ENCODE measurements at places on chromosomes 5 and 9.

DNA sequence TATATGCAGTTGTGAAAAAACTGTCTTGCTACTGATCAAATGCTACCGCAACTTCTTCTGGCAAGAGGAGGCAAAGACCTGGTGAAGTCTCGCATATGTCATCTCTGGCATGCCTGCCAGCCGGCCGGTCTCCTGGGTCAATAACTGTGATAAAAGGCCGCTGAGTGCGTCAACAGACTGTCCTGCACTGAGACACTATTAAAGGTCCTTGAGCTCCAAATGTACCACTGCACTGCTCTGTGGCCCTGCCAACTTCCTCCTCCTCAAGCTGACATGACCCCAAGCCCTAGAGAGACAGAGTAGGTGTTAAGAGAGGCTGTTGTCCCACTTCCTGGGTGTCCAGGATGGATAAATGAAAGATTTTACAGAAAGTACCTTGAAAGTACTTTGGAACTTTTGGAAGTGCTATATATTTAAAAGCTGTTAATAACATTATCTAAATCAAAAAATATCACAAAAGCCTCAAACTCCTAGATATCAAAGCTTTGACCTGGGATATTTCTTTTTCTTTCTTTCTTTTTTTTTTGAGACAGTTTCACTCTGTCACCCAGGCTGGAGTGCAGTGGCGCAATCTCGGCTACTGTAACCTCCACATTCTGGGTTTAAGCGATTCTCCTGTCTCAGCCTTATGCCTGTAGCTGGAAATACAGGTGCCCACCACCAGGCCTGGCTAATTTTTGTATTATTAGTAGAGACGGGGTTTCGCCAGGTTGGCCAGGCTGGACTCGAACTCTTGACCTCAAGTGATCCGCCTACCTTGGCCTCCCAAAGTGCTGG is 31.5 kb downstream of the RAPGEF1 start:
- DNase-seq = no peak

DNA sequence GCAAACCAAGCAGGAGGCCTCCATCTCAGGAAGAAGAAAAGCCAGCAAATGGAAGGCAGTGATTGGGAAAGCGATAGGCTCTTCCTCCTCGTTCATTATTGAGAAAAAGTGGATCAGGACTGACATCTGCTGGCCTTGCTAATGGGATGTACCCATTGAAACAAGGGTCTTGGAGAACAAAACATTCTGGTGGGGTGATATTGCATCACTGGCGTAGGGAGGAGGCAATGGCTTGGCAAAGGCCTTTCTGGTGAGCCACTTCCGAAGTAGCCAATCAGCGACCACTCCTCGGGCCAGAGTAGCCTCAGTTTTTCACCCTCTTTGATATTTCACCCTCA is 86.7 kb upstream of the NFIB start:
- DNase-seq = no peak

DNA sequence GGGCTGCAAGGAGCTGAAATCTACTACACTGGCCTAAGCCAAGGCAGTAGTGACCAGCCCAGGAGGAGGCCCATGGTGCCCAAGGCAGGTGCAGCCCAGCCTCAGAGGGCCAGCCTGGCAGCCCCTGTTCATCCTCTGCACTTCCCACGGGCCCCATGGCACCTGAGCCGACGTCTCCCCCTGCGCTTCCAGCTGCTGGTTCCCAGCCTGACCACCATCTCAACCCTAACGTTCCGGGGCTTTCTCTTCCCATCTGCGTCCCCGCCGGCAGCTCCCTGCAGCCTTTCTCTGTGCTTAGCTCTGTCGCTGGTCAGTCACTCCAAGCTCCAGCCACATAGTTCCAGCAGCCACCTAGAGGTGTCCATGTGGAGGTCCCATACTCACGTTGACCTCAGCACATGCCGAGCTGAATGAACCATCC is 105.5 kb upstream of the LMX1B start:
- DNase-seq = no peak

- no peak for DNase-seq
These were observed 155.7 kb upstream of the SH3GL2 start for GRCh38 chr9:17422994-17423680.

DNA sequence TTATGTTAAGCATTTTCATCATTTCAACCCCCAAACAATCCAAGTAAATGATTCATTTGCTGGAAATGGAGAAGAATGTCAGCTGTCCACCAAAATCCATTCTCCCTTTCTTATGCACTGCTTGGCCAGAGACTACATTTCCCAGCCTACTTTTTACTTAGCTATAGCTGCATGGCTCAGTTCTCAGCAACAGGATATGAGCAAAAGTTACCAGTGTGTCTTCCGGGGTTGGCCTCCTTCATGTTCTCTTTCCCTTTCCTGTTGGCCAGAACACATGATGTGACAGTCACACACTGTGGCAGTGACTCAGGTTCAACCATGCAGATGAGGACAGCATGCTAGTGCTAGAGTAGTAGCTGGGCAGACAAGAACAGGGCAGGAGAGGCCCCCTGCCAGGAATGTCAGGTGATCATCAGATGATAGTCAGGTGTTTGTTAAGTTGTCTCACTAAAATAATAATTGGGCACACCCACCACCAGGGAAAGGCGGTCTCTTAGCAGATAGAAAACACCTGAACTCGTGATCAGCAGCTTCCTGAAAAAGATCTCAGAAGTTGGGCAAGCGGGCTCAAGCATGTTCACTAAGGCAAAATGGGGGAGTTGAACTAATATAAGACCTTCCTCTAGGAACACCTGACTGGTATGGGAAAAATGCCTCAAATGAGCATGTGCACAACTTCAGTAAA is 12.2 kb downstream of the GPR150 start:
- DNase-seq = no peak

- no peak for DNase-seq
These were observed 413.3 kb upstream of the RORB start for GRCh38 chr9:74083681-74084433.

- no peak for DNase-seq
These were observed 16.0 kb upstream of the CLPTM1L start for GRCh38 chr5:1360861-1361260.

DNA sequence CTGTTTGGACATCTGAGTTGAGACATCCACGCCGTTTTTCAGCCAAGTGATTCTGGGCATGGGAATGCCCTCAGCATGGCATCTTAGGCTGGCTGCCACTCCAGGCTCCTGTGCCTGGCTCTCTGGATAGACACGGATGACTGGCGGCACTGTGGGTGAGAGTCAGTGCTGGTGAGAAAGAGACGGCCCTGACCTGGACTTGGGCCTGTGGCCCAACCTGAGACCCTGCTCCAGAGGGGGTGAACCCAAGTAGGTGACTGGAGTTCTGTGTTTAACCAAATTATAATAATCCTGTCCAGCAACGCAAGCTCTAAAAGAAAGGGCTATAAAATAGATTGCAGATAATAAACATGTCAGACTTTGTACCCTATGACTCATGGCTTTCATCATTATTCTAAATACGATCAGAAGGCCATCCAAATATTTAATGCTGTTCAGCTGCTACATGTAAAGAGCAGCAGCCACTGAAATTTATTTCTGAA is 173.9 kb downstream of the HSPA4 start:
- no peak for DNase-seq

DNA sequence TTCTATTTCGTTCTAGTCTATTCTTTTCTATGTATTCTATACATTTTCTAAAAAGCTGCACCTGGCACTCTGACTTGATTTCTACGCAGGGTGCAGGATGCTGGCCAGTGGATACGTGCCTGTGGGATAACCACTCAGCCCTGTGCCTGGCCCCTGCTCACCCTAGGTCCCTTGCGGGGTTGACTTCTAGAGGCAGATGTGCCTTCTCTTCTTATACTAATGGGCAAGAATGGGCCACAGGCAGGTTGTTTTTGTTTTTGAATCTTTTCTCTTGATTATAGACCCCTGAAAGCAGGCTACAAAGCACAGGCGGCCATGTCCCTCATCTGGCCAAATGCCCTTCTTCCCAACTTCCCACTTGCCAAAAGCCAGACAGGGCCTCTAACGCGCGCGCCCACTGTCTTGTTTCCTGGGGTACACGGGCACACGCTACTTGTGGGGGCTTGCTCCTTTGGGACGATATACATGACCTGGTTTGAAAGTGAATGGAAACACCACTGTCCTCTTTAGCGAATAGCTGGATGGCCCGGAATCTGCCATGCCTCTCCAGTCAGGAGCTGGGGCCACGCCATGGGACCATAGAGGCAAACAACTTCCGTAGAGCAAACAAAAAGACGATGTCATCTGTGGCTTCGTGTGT is 162.7 kb upstream of the IRX2 start:
- no peak for DNase-seq

Measured in GOT3 (cell line).